ENCODE measurements at places on chromosomes 12 and 14.
A peak's percentile ranks its signal among the peaks of the same experiment; 100 is the strongest.

DNA sequence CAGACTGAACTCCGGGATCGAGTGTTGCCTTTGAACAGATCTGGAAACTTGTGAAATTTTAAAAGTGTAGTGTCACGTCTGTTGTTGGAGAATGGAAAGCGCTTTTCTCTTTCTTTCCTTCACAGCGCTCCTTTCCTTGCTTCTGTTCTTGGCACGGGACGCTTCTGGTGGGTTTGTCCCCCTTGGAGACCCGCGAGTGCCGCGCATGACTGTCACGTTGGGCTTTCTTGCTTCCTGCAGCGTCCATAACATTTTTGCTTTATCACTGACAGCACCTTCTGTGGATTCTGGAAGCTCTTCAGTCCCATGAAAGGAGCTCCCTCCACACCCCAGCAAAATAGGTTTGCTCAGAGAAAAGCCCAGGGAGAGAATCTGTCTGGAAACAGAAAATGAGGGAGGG is 193.0 kb upstream of the TMEM132C start:
- no peak for DNase-seq

DNA sequence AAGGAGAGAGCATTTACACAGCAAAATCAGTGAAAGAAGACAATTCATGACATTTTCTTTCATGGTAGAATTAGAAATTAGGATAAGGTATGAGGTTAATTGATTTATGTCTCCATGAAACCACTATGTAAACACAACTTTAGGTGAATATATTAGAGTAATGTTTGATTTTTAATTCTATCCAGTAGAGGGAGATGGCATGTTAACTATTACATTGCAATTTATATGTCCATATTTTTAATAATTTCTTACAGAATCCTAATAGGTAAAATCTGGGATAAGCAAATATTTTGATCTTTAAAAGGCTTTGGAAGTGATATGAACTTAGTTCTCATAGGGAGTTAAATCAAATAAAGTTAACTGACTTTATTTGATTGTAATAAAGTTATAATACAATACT is 373.4 kb upstream of the PDE3A start:
- DNase-seq, result no peak

GRCh38 chr14:57761800-57762199 is 104.1 kb downstream of the SLC35F4 start:
- no peak for DNase-seq

DNA sequence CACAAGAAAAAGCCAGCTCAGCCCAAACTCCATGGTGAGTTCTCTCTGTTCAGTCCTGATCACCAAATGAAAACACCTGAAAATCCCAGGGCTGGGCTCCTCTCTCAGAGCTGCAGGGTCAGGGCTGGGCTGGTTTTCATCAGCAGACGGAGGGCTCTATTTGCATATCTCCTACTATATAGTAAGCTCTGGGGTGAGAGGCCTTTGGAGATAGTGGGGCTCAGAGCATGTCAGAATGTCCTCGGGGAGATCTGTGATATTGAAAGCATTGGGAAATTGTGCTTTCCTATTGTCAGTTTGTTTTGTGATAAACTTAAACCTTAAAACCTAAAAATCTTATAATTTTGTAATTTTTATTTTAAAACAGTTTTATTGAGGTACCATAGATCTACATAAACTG is 742.6 kb downstream of the TMEM121 start:
- no peak for DNase-seq

DNA sequence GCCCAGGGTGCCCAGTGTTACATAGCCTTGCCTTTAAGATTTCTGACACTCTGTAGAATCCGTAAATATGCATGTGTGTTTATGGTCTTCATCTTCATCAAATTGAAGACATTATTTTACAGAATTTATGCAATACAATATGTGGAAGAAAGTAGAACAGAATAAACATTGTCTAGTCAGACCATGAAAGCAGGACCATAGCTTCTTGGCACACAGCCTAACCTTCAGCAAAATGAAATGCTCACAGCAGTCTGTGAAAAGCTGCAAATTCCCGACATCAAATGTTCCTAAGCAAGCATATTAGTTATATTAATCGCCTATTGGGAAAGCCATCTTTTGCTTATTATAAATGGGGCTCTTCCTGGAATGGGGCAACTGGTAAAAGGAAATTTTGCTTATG is 111.3 kb upstream of the GARIN2 start:
- no peak for DNase-seq

GRCh38 chr12:122124370-122124769 is 45.8 kb downstream of the MLXIP start:
- DNase-seq, result no peak

GRCh38 chr14:23566112-23566777 is 1.3 kb downstream of the AP1G2 start:
- DNase-seq, result no peak

- DNase-seq, result no peak
Measured at GRCh38 chr12:15996254-15996653, 85.1 kb downstream of the DERA start.

DNA sequence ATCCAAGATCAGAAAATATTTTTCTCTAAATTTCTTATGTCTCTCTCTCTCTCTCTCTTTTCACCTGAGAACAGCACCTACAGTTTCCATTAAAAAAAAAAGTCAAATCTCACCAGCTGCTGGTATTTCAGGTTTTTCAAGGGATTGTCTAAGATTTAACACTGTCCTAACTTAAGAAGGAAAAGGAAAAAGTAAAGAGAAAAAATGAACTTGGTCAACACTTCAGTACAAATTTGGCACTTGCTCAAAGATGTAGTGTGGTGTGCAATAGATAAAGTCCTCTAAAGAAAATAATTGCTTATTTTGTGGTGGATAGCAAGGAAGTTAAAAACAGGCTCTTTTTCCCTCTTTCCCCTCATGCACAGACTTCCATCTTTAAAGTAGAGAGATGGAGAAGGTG is 416.2 kb downstream of the SOX5 start:
- DNase-seq, result no peak

DNA sequence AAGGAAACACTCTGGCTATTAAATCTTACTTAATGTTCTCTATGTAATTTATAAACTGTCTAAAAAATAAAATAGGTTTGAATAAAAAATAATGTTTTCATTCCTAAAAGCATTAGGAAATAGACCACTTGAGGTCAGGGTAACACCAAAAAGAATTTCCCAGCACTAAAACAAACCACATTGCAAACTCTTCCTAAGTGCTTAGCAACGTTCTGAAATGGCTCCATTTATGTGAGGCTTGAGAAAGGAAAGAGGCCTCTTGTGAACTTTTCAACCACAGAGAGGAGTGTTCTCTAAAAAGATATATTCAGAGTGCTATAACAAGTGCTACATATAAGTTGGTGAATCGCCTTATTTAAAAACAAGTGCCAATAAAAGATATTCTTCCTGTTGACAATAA is 42.7 kb downstream of the ALX1 start:
- no peak for DNase-seq

DNA sequence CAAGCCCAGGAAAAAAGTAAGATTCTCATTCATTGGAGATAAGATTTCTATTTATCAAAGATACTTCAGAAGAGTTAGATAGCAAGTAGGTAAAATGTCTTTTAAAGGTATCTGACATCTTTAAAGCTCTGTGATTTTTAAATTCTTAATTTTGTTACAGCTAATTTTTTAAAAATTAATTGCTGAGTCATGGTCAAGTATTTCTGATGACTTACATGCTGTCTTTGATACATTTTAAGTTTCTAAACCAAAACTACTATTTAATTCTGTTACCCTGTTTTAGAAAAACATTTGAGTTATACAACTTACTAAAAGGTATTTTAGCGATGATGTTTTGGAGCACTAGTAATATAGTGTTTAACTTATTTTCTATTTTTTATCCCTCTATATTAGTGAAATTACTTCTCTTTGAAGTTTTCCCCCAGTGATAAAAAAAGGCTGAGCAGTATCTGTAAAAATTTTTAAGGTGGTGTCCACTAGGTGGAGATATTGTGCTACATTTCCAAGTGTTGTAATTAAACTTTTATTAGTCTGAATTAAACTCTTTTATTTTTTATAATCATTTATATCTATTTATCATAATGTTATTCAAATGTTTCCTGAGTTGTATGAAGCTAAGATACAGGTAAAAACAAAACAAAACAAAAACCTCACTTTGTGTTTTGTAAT is 11.5 kb downstream of the ALG10 start:
- no peak for DNase-seq

GRCh38 chr14:36661506-36662257 is at the start of gene PAX9:
TSS of gene PAX9 (plus strand) at chr14:36661860. CDS start at chr14:36662090, 230 bp downstream.
- DNase-seq, result peak; percentile 37

GRCh38 chr14:57610631-57611030 is 117.0 kb upstream of the CCDC198 start:
- no peak for DNase-seq

DNA sequence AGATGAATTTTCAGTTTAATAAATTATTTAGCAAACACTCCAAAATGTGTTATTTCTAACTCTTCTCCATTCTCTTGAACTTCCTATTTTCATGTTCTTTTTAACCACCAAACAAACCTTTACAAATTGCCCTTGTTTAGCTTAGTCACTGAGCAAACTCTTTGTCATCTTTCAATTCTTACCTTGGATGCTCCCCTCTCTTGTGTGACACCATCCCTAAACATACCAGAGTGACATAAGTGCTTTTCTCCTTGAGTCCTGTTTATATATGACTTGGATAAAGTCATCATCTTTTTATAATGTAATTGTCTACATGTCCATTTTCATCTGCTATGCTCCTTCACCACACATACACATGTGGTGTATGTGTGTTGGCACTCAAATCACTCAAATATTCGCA is 3.4 kb upstream of the TMEM19 start:
- no peak for DNase-seq

DNA sequence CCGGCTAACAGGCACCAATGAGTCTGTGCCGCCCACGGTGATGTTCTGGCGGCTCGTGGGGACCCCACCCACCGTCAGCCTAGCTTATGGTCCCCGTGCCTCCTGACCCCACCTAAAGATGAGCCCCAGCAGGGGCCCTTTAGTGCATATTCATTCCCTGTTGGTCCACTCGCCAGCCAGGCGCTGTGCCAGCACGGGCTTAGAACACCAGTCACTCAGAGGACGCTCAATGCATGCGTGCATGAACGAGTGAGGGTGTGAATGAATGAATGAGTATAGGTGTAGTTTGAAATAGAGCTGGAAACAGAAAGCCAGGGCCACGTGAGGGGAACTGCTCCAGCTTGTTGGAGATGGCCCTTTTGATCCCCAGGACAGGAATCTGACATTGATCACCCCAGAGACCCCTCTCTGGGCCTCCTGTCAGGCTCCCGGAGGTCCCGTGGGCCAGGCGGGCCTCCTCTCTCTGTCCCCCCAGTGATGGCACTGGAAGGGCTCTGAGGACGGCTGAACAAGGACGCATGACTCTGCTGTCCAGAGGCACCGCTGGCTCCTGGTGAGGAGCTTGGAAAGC is 193.9 kb upstream of the C14orf180 start:
- DNase-seq, result no peak

DNA sequence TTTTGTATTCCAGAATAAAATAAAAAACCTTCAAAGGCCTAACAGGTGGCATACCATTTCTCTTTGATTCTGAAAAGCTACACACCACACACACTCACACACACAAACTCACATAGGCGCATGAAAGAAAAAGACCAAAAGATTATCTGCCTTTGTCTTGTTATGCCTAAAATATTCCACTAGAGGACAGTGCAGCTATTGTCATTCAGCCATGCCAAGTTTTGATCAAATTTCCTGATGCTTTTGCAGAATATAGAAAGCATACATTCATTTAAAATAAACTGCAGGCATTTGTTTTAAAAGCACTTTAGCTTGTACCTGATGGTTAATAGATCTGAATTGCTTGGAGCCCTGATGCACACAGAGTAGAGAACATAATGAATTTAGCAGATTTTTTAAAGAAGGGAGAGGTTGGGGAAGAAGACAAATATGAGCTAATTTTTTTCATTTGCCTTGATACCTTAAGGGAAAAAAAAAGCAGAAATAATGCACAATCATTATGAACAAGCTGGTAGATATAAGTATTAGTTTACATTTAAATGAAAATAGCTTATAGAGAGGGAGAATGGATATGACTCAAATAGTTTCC is 1766.9 kb upstream of the SEL1L start:
- DNase-seq, result no peak

- no peak for DNase-seq
Measured at GRCh38 chr14:103491691-103492090, 30.9 kb downstream of the CKB start.

- no peak for DNase-seq
Measured at GRCh38 chr12:116066381-116067230, 210.9 kb downstream of the MED13L start.

- no peak for DNase-seq
Measured at GRCh38 chr12:51941011-51941581, 10.4 kb upstream of the ACVR1B start.

DNA sequence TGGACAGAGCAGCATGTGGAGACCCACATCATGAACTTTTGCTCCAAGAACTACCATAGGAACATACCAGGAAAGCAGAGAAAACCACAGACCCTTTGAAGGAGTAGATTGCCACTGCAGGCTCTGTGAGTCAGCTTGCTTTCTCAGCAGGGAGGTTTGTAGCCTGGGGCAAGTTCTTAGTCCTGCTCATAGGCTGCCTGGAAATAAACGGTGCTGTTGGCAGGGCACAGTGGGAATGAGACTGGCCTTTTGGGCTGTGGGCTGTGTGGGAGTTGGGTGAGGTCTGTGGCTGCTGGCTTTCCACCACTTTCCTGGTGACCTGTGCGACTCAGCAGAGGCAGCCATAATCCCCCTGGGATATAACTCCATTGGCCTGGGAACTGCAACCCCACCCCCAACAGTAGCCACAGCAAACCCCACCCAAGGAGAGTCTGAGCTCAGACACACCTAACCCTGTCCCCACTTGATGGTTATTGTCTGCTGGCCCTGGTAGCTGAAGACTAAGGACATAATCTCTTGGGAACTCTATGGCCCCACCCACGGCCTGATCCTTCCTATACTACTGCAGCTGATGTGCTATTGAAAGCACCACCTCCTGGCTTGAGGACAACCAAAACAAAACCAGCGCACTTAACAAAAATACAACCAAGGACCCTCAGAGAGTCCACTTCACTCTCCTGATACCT is 192.1 kb upstream of the GARIN6 start:
- no peak for DNase-seq

DNA sequence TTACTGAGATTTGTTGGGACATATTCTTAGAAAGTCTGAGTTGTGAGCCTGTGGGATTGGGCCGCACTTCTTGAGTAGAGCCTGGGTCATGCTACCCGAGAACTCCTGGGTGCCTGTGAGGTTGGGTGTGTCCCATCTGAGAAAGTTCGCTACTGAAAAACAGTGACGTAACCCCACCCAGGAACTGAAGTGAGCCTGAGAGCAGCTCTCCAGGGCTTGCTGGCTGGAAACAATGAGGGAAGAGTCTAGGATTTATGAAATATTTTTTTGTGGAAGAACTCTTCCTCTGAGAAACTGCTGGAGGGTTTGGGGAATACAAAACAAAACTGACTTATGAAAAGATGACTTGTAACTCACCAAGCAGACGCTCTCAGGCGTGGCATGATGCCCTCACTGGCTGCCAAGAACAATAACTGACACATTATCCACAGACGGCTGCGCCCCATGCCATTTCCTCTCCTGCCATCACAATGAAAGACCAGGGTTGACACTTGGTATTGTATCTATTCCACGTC is 69.2 kb downstream of the RASSF3 start:
- DNase-seq, result peak; percentile 60
